ENCODE measurements at places on chromosomes 5 and 9. TPM values are rescaled to one million over a fixed set of nuclear protein-coding genes. Genes with fewer than 3 reads are reported as not detected.

The SPINK7 gene
- 0.47 TPM for total RNA-seq

The ADGRV1 gene
- 0.39 TPM for total RNA-seq

The SPATA31E1 gene
- total RNA-seq, result not detected

The BARHL1 gene
- total RNA-seq, result not detected

The JAKMIP2 gene
- total RNA-seq, result 0.19 TPM

The SPDL1 gene
- 49.8 TPM for total RNA-seq

The MAP1B gene
- total RNA-seq, result 30.1 TPM

The BRINP1 gene
- total RNA-seq, result not detected

The ALAD gene
- total RNA-seq, result 4.6 TPM

The ETF1 gene
- total RNA-seq, result 116 TPM

The SYNPO gene
- total RNA-seq, result 15.4 TPM

The TLX3 gene
- not detected for total RNA-seq

The OGN gene
- not detected for total RNA-seq

The CDH18 gene
- not detected for total RNA-seq

The PCDHB12 gene
- not detected for total RNA-seq

The SV2C gene
- total RNA-seq, result 0.08 TPM

The C9orf50 gene
- total RNA-seq, result not detected
